ENCODE measurements at places on chromosomes 1 and 21. TPM values are rescaled to one million over a fixed set of nuclear protein-coding genes. Genes with fewer than 3 reads are reported as not detected.

- DNase-seq: peak; percentile 56
Measured at GRCh38 chr1:220786337-220787068, at the start of gene MTARC1. MTARC1 (plus strand) TSS chr1:220786913; CDS start chr1:220786945, 32 bp downstream.

GRCh38 chr1:248696261-248696660, 6.3 kb downstream of the OR14I1 start:
- peak; percentile 6 for DNase-seq

DNA sequence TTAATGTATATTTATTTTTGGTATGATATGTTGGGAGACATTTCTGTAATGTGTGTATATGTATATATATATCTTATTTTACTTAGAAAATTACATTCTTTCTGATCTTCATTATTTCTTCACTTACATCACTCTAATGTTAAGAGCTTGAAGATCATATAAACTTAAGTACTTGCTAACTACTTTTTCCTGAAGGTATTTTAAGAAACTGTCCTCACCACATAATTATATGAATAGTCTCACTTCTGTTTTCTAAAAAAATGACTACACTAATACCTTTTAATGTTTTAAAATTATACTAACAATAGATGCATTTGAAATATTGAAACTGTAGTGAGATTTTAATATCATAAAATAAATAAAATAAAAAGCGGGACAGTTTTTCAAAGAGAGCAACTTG, 377.1 kb downstream of the LRRIQ3 start:
- no peak for DNase-seq

GRCh38 chr1:243421784-243422183, 165.9 kb downstream of the SDCCAG8 start:
- peak; percentile 57 for DNase-seq

APOBEC4 gene
- total RNA-seq: not detected

IVL gene
- total RNA-seq: not detected
